Activated T-cell treated with anti-CD3 and anti-CD28 coated beads for 4 hours (primary cell): ENCODE measurements at places on chromosomes 7 and 10.

DNA sequence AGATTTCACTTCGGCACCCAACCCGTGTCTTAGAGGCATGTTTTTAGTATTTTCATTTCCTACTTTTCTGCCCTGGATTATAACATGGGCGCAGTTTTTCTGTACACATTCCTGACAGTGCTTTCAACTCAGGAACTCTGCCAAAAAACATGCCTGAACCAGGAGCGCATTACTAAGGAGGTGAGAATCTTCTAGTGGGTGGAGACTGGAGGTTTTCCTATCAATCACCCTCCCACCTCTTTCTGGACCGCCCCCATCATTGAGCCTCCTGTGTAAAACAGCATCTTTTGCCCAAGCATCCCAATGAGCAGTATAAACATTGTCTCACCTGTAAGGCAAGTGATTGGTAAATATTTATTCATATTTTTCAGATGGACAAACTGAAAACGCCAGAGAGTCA lies 53.2 kb downstream of the STK17A start:
- DNase-seq: no peak

DNA sequence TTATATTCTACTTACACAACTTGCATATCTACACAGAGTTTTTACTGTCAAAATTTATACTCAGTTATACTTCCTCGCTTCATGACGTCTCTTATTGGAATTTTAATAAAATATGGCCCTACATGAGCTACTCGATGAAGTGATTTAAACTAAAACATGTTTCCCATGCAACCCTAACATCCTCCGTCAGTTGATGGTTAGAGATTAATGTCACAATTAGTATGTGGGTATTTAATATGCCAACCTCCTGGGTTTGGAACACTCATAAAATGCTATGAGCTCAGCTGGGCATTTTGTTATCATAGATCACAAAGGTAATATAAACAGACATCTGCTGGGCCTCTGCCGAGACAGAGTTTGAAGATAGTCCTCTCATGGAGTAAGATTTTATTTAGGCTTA lies 66.5 kb downstream of the GNAT3 start:
- no peak for DNase-seq

- no peak for DNase-seq
Measured at GRCh38 chr10:129097776-129098330, 369.2 kb upstream of the MGMT start.

DNA sequence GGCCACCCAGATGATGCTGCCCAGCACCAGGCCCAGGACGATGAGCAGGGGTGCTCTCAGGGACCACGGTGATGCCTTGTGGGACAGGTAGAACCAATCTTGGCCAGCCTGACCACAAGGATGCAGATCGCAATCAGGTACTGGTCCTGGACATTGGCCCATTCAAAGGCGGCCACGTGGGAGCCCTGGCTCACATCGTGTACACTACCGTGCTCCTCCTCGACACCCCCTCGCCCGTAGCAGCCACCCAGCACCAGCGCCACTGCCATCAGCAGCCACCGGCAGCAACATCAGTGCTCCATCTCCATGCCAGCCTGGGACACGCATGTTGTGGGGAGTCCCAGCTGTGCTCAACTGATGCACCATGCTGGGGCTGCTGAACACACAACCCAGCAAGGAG lies 39.0 kb downstream of the AGAP6 start:
- no peak for DNase-seq

- DNase-seq: no peak
Measured at GRCh38 chr10:4102802-4103344, 317.9 kb upstream of the KLF6 start.

DNA sequence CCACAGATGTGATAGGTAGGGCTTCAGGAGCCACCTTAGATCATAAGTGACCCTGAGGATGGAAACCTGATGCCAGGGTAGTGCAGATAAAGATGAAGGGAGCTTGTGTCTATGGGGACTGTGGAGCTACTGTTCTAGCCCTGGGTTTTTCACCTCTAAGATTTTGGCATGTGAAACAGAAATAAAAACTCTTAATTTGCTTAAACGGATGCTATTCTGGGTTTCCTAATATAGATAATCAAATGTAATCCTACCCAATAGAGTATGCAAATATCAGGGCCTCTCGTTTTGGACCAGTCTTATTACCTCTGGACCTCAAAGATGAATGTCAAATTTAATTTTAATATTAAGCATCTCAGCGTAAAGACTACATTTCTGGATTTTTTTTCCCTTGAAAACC lies 49.3 kb downstream of the ABCB4 start:
- no peak for DNase-seq

GRCh38 chr7:54253036-54253373 lies 289.2 kb upstream of the VSTM2A start:
- DNase-seq: no peak
